ENCODE measurements at places on chromosomes 5 and 9. TPM values are rescaled to one million over a fixed set of nuclear protein-coding genes. Genes with fewer than 3 reads are reported as not detected.

- no peak for DNase-seq
Observed at GRCh38 chr9:130636648-130637020, 27.8 kb upstream of the PRDM12 start.

GRCh38 chr9:135253305-135254004 is 166.0 kb downstream of the OLFM1 start:
- DNase-seq, result no peak

DNA sequence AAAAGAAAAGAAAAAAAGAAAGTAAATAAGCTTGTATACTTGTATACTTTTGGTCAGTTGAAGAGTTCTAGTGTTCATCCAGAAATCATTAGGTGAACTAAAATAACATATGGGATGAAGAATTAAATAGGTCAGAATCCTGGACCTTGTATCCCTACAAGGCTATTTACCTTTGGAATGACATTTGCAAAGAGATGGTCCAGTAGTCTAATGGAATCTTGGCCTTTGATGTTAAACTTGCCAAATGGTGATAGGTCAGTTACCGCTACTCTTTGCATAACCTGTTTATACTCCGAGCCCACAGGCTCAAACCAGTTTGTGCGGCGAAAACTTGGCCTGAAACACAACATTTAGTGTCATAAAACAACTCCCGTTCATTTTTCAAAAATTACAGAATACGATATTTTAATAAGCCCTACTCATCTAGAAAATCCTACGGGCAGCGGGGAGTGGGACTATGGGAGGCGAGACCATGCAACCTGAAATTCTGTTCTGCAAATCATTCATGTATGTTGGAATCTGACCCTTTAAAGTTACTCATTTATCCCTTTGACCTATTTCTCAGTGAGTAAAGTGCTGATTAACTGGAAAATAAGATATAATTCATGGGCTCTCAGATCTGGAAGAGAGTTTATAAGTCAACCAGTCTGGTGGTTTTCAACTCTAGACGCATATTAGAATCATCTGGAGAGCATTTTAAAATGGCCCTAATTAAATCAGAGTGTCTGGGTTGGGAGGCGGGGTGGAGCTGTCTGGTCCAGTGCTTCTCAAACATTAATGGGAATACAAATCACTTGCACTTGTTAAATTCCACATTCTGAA is 38.6 kb downstream of the DMGDH start:
- peak; percentile 96 for DNase-seq

GRCh38 chr9:121434969-121435368 is 64.7 kb downstream of the GGTA1 start:
- DNase-seq, result no peak

- no peak for DNase-seq
Observed at GRCh38 chr5:139543423-139543991, 17.6 kb upstream of the UBE2D2 start.

GRCh38 chr5:91221917-91222316 is 161.2 kb downstream of the ARRDC3 start:
- DNase-seq, result no peak

GRCh38 chr5:151692312-151692711 is 5.6 kb upstream of the SPARC start:
- DNase-seq, result no peak

DNA sequence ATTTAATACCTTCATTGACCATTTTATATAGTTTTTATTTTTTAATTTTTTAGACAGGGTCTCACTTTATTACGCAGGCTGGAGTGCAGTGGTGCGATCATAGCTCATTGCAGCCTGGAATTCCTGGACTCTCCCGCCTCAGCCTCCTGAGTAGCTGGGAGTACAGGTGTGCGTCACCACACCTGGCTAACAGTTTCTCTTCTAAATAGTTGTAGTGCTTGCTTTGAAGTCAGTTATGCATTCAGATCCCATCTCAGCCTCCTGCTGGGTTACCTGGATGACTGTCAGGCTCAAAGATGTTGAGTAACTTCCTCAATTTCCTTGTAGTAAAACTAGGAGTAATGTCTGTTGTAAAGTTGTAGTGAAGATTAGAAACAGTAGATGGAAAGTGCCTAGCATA is 21.4 kb downstream of the SNX18 start:
- DNase-seq, result no peak

DNA sequence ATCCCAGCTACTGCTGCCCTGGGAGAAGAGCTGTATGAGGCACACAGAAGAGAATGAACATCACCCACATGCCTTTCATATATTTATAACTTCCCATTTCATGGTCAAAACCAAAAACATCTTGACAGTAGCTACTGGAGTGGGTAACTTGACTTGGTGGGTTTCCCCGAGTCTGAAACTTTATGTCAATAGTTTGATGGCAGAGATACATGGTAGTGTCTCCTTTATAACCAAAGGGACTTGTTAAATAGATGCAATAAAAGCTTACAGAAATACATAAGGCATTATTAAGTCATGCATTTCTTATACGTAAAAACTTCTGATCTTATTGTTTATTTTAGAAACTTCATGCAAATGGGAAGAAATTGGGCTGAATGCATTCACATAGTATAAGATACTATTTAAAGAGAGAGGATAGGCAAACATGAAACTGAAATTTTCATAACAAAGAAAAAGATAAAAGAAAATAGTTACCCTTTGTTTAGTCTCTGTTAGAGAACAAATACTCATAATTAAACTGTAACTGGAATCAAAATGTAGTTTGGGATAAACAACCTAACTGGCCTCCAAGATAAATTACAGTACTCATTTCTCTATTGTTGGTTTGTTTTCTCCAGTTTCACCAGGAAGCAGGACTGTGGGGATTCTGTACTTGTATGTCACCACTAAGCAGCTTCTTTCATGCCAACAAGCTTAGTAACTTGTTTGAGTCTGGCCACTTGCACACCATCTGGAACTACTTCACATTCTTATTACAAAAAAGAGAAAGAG is 459.3 kb upstream of the MEF2C start:
- DNase-seq, result no peak

GRCh38 chr9:13606586-13606985 is 327.1 kb upstream of the MPDZ start:
- no peak for DNase-seq

GRCh38 chr5:139389701-139390638 is at the start of gene MZB1:
TSS of gene MZB1 (minus strand) at chr5:139389913. CDS start at chr5:139389856, 57 bp downstream.
- DNase-seq, result no peak

- no peak for DNase-seq
Observed at GRCh38 chr9:96493757-96494156, 43.8 kb downstream of the HABP4 start.

GRCh38 chr5:83750749-83751148 is 30.1 kb upstream of the HAPLN1 start:
- DNase-seq, result no peak

The AGXT2 gene
- total RNA-seq, result not detected

The SEC16A gene
- 36.4 TPM for total RNA-seq

The TLR4 gene
- 1.7 TPM for total RNA-seq

DNA sequence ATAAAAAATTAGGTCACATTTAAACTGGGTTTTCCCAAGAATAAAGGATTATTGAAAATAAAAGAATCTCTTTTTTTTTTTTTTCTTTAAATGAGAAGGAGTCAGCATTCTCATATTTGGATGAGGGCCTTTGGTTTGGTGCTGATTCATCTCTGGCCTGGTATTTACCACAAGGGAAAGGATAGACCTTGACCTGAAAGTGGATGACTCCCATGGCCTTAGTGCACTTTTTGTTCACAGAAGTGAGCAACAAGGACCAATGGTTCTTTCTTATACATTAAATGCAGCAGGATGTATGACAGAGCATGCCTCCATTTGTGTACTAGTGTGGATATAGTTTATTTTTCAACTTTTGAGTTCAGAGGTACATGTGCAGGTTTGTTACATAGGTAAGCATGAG is 6.9 kb downstream of the YTHDC2 start:
- no peak for DNase-seq

DNA sequence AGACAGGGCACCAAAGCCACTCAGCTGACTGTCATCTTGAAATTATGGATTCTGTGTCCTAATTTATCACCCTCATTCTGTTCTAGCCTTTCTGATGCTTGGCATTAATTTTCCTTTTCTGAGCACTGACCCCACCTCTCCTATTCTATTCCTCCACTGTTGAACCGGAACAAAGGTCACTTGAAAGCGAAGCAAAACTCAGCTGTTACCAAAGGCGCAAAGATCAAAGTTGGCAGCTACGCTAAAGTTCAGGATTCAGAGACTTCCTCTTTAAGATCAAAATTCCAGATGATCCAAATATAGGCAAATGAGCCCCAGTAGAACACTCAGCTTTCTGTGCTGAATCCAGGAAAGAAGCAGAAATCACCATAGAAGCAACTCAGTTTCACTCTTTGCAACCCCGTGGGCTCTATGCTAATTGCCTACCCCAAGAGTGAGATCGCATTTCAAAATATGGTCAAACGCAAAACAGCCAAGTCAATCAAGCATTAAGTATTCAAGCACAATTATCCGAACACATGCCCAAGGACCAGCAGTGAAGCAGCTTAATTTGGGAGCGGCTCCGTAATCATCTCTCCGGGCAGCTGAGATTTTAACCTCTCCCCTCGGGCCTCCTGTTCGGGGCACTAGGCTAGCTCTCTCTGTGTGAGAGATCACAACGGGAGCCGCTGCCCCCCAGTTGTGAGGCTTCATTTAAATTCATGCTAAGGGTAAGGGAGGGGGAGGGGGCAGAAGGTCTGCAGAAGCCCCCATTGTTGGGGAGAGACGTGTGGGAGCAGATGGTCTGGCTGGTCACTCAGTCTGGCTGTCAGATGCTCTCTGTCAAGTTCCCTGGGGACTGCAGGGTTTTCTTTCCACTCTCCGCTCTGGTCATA is 288.6 kb downstream of the ELAVL2 start:
- no peak for DNase-seq

The ENTPD8 gene
- total RNA-seq, result not detected

The OR1Q1 gene
- not detected for total RNA-seq

The PCDHGA6 gene
- 0.36 TPM for total RNA-seq

GRCh38 chr9:127562841-127563401 is 49.2 kb upstream of the STXBP1 start:
- DNase-seq, result no peak

- DNase-seq, result no peak
Observed at GRCh38 chr9:109498195-109499092, at the start of gene PTPN3. TSS of gene PTPN3 (minus strand) at chr9:109498307. CDS start at chr9:109463434, 34,873 bp downstream.

The SH3RF2 gene
- 16.3 TPM for total RNA-seq

DNA sequence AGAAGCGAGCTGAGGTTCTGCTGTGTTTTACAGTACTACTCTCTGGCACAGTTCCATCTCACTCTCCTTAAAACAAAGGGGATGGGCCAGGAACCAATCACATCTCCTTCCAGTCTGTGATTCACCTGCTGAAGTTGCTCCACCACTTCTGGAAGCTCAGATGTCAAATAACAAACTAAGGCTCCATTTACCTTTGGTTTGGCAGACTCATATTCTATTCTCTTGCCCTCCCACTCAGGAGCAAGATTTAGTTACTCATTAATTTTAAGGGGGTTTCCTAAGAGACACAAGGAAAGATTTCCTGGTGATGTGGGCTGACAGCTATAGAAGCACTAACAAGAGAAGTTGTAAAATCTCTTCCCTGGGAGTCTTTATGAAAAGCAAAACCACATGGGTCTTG is 37.8 kb upstream of the KIF2A start:
- DNase-seq, result peak; percentile 90

The CD74 gene
- total RNA-seq, result 31.2 TPM

The WHRN gene
- 5.2 TPM for total RNA-seq

GRCh38 chr5:5533927-5534326 is 111.5 kb downstream of the ICE1 start:
- DNase-seq, result no peak

DNA sequence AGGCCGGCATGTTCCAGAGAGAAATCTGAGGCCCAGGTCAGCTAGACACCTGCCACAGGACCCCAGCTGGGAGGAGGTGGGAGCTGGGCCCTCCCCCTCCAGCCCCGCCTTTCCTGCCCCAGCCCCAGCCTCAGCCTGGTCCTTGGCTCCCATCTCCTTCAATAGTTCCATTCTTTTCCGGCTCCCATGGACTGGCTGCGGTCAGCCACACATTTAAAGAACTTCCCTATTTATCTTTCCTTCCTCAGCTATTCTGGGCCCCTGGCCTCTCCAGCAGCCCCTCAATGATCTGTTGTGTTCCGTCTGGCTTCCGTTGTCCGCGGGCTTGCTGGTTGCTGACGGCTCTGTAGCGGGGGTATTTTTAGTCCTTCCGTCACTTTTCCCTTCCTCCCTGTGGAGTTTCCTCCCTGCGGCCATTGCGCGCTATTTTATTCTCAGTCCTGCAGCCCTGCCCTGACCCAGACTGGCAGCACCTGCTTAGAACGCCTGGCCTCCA is 73.8 kb downstream of the AMBP start:
- DNase-seq, result no peak

The MSX2 gene
- total RNA-seq, result 3.7 TPM

GRCh38 chr9:14165376-14166035 is 148.4 kb downstream of the NFIB start:
- no peak for DNase-seq

Measured in epithelial cell of proximal tubule (primary cell).